Liver (tissue), 10 donors: ENCODE measurements at places on chromosomes 3 and 15.

DNA sequence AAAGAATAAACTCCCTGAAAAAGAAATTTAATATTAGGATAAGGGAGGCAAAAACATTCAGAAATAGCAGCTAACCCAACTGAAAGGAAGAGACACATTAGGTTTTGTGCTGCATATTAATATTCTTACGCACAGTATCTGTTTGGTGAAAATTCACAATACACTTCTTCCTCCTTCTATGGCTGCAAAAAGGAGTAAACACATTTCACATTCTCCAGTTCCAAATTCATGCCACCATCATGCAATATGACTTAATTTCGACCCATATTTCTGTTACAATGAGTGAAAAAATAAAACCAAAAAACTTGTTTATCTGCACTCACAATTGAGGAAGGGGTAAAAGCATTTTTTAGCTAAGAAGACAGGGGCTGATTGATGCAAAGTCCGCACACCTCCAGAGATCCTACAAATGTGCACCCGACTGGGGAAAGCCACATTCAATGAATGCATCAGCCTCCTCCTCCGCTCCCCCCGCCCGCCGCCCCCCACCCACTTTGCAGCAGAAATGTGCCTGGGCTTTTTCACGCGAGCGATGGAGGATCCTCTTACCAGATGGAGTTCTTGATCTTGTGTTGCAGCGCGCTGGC lies 1.0 kb downstream of the RFX7 start:
- no peak for DNase-seq

DNA sequence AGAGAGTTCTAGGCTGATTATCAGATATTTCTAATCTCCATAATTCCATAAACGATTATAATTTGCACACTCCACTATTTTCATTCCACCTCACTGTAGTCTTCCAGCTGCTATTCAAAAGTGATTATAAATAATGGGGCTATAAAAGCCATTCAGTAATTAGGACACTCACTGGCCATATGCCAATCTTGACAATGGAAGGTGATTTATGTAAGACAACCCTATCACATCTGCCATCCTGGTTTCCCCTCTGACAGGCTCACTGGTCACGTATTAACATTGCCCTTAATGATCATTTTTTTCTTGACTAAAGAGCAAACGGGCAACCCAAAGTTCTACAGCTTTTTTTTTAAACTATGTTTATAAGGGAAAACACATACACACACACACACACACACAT lies 402.4 kb downstream of the MAGI1 start:
- no peak for DNase-seq

DNA sequence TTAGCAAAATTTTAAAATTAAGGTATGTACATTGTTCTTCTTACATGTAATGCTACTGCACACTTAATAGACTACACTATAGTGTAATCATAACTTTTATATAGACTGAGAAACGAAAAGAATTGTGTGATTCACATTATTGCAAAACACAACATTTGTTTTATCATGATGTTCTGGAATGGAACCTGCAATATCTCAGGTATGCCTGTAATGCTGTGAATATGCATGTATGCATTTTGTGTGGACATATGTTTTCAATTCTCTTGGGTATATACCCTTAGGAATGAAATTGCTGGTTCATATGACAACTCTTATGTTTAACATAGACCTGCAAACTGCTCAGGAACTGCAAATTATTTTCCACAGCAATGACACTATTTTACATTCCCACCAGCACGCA lies 38.6 kb upstream of the TJP1 start:
- no peak for DNase-seq

GRCh38 chr3:112709911-112710310 lies 69.0 kb upstream of the CCDC80 start:
- DNase-seq: no peak

GRCh38 chr3:127209155-127209839 lies 16.4 kb downstream of the PRR23E start:
- DNase-seq: no peak

- DNase-seq: no peak
These were observed 268.8 kb downstream of the ADAMTSL3 start for GRCh38 chr15:83922649-83923294.

DNA sequence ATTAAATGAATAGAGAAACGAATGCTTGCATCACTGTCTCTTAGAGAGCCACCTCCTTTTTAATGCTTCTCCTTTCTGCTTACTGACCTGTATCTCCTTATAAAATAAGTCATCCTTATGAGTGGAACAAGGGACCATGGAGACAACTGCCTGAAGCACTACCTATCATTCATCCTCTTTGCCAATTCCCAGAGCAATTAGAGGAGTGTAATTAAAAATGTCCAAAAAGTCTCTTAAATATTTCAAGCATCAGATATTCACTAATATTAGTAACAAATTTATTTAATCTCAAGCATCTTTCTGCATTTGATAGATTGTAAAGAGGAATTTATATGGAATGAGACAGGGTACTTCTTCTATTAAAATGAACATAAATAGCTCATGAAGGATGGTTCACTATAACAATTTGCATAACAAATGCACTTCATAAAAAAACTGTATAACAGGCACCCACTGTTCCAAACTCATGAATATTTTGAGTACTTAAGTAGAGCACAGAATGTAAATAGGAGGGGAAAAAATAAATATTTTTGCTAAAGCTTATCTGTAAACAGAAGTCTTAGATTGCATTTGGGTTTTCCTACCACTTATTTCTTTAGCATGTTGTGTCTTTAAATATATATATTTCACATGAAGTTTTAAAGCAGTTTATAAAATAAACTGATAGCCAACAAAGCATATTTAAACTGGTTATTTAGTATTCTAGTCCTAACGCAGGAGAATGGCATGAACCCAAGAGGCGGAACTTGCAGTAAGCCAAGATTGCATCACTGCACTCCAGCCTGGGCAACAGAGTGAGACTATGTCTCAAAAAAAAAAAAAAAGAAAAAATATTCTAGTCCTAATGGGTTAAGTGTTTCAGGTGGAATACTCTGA lies 269.3 kb downstream of the TBL1XR1 start:
- DNase-seq: no peak

DNA sequence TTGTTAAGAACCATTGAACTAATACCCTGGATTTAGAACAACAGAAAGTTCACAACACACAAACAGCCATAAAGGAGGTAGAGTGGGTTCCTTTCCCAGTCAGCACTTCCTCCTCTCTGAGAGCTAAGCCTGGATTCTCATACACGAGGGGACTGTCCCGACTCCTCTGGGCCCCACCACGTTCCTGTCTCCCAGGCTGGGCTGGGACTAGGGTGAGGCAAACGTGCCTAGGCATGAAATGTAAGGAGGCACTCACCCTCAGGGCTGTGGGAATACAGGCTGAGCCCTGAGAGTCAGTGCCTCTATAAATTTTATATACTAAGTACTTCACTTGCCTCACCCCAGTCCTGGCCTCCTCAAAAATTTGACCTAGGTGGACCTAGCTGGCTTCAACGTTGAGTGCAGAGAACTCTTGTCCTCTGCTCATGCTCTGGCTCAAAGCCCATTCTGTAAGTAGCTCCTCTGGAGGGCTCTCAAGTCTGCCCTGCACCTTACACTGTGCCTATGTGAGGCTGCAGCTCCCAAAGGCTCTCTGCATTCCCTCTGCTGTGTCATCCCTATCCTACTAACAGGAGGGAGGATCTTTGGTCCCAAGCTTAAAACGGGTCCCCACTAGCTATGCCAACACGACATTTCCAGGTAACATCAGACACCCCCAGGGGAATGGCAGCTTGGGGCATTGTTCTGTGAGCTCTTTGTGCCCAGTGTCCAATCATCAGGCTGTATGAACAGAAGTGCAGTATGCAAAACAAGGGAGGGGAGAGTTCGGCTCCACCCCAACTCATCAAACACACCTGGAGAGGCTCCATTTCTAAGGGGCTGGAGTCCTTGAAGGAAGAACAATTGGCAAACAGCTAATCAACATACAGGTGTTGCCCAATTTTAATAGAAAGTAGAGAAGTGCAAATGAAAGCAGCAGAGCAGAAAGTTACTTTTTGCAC lies 233.2 kb downstream of the RPLP1 start:
- no peak for DNase-seq

GRCh38 chr3:16441371-16441875 lies 72.1 kb downstream of the RFTN1 start:
- DNase-seq: no peak

DNA sequence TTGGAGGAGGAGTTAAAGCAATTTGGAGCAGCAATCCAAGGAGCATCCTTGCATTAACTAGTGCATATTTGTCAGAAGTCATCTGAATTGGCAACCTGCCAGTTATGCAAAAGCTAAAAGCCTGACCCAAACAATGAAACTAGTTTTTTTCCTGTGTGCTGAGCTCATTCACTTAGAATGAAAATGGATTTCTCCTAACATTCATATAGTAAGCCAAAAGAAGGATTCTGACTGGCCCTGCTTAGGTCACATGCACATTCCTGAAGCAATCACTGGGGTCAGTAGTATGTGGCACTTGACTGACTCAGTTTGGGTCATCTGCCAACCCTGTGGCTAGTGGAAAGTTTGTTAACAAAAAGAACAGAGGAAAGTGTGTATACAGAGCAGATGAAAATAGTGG lies 30.5 kb downstream of the OXSM start:
- DNase-seq: no peak

- no peak for DNase-seq
These were observed 274.1 kb upstream of the CTNNB1 start for GRCh38 chr3:40925231-40925630.

GRCh38 chr3:81024560-81024959 lies 736.9 kb downstream of the GBE1 start:
- DNase-seq: no peak

DNA sequence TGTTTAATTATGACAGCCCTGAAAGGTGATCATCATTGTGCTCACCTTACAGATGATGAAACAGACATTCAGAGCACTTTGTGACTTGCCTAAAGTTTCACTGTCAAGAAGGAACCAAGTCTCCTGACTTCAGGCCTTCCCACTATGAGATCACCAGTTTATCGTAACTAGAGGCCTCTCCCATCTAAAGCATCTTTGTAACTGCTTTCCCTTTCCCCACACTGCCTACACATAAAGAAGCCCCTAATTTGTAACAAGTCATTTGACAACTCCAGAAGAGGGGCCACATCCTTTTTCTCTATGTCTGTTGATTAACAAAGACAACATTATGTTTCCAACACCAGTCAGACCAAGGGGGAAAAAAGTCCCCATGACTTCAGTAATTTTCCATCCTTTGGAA lies 1.1 kb downstream of the KLHL6 start:
- DNase-seq: no peak
